ENCODE measurements at places on chromosomes 3 and 15. TPM values are rescaled to one million over a fixed set of nuclear protein-coding genes. Genes with fewer than 3 reads are reported as not detected.
A peak's percentile ranks its signal among the peaks of the same experiment; 100 is the strongest.

DNA sequence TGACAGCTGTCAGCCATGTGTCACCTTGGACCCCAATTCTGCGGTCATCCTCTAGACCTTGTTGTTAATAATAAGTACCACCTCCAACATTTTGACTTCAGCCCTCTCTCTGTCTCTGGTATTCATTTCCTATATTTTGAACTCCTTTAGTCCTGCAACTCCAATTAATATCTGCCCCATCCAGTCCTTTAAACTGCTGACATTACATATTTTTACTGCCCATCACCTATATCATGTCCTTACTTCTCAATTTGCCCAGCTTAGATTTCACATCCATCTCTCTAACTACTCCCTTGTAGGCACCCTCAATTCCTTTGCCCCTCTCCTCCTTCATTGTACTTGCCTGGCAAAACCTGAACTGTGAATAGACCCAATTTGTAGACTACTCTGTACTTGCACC is 73.5 kb downstream of the SCN10A start:
- no peak for DNase-seq

GRCh38 chr15:26882112-26882511 is 15.2 kb downstream of the GABRA5 start:
- DNase-seq = peak; percentile 71

DNA sequence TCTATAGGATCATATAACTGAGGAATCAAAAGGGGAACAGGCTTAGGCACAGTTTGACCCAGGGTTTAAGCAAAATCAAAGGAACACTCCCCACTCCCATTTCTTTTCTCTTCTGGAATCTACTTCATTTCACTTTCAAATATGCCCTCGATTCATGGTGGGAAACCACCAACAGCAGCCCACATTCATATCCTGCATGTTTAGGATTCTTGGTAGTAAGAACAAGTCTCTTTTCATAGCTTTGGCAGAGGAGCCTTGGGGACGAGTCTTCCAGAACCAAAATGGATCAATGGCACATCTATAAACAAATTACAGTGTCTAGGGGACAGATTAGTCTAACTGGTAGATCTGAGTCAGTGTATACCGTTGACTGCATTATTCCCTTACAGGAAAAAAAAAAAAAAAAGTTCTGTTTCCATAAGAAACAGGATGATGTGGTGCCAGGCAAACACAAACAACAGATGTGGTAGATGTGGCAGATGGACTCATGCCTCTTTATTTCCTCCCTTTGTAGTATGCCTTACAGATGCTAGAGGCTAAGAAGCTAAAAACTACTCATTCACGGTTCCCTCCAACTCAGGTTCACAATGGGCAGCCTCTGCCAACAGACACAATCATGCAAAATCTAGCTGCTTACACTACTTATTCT is 578.3 kb upstream of the ADAMTS9 start:
- DNase-seq = no peak

DNA sequence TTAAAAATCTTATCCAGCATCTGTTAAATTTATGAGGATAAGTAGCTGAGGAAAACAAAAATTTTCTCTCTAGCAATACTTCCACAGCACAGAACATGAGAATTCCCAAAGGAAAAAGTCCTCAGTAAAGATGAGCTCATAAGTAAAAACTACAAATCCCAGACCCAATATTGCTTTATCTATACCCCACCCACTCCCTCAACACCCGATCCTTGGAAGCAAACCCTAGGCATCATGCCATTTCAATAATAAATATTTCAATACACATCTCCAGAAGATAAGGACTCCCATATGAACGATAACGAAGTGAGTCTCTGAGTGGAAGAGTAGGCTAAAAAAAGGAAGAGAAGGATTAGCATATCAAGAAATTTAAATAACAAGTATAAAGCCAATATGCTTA is 8.3 kb upstream of the PRR20G start:
- no peak for DNase-seq

IL20RB gene
- 0.47 TPM for total RNA-seq
